ENCODE measurements at places on chromosomes 2 and 18. TPM values are rescaled to one million over a fixed set of nuclear protein-coding genes. Genes with fewer than 3 reads are reported as not detected.

CCBE1 gene
- total RNA-seq, result 26.0 TPM

GCG gene
- not detected for total RNA-seq

TEX261 gene
- total RNA-seq, result 36.3 TPM

CD28 gene
- under 0.01 TPM for total RNA-seq

AQP12A gene
- total RNA-seq, result not detected

TCF4 gene
- total RNA-seq, result 122 TPM

PSD4 gene
- total RNA-seq, result 0.19 TPM

LIMS2 gene
- 3.0 TPM for total RNA-seq

UGT1A9 gene
- total RNA-seq, result not detected
